IPS DF 19.7 (cell line): ENCODE measurements at places on chromosomes 7 and 10.

DNA sequence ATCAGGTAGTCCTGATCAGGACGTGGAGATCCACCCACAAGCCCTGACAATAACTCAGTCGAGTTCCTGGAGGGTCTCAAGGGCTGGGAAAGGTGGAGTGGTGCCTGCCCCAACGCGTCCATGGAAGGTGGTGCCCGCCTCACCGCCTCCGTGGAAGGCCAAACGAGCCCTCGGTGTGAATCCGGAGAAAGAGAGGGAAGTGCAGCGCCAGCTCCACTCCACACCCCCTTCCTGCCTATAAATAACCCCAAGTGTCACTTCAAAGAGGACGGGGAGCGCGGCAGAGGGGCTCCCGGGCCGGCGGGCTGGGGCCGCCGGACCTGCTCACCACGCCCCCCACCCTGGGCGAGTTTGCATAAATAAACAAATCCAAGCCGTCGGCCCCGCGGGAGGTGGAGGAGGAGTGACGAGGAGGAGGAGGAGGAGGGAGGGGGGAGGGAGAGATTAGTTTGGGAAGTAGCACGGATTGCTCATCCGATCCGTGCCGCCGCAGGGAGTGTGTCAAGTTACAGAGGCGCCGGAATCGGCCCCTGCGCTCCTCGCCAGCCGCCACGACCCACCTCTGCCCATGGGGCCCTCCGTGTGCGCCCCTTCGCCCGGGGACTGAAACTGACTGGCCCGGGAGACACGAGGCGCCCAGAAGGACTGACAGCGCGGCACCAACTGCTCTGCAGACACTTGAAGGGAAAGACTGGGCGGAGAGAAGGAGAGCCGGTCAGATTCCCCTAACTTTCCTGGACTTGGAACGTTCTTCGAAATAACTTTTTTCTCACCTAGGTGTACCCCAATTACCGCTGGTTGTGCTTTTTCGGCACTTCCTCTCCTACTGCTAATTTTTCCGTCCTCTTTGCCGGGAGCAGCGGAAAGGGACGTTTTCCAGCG is at the start of gene COL13A1:
TSS of gene COL13A1 (plus strand) at position 473 of the 882 bp plus-strand sequence. CDS start 518 bp downstream, outside the sequence.
- DNase-seq = peak; percentile 79

DNA sequence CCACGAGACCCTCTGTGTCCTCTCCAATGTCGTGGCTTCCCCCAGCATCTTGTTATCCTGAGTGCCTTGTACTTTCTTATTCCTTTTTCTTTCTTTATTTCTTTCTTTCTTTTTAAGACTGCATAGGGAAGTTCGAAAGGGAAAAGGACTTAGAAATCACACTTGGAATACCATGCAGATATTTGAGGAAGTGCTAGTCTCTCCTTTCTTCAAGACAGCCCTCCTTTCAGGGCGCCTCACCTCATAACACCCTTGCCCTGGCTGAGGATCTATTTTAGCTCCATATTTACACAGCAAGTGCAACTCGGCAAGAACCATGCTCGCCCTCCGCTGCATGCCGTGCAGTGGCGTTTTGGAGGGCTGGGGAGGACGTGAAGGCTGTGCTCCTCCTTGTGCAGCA is 232.3 kb upstream of the GLI3 start:
- no peak for DNase-seq

DNA sequence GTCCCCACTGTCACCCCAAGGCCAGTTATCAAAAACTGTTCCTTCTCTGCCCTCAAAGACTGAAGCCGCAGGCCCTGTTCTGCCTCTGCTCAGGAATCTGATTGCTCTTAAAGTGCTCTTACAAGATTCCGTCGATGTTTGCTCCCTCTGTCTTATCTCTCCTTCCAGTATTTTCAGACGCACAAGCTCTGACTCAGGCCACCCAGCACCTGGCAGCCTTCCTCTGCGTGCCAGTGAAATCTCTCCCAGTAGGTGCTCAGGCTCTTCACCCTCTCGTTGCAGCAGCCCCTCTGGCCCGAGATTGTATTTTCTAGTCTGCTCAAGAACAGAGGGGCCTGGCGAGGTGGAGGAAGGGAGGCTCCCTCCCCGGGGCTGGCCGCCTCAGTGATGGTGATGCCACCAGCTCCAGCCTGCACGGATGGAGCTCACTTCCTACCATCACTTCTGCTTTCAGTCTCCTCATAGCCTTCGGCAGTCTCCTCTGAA is 276.2 kb downstream of the USP6NL start:
- no peak for DNase-seq

- peak; percentile 63 for DNase-seq
Observed at GRCh38 chr10:63670291-63670898, 149.2 kb downstream of the REEP3 start.

DNA sequence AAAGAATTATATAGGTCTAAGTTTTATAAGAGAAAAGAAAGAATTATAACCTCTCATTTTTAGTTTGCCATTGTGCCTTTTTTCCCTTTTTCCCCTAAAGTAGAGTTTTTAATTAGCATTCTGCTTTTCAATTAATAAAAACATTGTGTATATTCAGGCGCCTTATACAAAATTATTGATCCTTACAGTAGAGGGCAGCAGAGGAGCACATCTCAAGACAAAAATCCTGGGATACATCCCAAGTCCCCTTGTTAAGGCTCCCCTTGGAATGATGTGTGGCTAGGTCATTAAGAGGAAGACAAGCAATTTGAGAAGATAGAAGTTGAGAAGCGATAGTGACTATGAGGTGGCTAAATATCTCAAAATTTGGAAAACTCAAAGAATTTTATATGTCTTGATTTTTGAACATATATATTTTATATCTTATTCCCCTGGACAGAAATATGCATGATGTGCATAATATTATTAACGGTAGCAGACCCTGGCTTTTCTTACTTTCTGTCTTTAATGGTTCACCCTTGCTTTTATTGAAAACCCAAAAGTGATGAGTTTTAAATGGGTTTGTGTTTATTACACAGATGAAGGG is 19.1 kb upstream of the TPK1 start:
- no peak for DNase-seq

DNA sequence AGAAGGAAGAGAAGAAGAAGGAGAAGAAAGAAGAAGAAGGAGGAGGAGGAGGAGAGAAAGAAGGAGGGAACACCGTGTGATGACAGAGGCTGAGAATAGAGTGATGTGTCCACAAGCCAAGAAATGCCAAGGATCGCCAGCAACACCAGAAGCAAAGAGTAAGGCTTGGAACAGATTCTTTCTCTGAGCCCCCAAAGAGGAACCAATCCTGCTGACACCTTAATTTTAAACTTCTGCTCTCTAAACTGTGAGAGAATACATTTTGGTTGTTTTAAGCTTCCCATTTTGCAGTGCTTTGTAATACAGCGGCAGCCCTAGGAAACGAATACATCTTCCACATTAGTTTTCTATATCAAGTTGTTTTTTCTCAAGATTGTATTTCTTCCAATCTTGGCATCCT is 13.9 kb upstream of the WNT8B start:
- DNase-seq = no peak

- no peak for DNase-seq
Observed at GRCh38 chr7:157228864-157229422, 90.2 kb downstream of the UBE3C start.

- no peak for DNase-seq
Observed at GRCh38 chr10:12279281-12279680, 70.1 kb upstream of the CAMK1D start.

- no peak for DNase-seq
Observed at GRCh38 chr10:58518775-58519174, 6.1 kb downstream of the BICC1 start.

DNA sequence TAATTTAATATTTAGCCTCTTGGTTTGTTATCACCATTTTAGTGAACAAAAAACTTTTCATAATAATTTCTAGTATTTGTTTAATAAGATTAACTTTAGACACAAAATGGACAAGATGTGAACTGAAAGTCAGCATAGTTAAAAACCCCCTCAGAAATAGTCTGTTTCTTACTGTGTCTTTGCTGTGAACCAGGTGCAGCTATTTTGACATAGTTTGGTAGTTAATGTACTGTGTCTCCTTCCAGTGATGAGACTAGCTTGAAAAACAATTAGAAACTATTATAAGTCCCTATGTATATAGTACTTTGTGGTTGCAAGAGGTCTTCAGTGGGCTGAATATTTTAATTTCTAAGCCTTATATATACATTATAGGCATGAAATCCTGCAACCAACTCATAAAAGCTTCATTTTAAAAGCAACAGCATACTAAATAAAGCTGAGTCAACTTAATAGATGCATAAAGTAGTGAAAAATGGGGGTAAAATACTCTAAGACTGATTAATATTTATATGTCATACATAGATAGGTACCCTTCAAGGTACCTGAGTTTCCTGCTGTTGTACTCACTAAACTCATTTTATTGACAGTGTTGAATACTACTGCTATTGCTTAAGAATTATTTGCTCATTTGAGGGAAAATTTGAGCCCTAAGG is 19.2 kb downstream of the DMTF1 start:
- DNase-seq = no peak

DNA sequence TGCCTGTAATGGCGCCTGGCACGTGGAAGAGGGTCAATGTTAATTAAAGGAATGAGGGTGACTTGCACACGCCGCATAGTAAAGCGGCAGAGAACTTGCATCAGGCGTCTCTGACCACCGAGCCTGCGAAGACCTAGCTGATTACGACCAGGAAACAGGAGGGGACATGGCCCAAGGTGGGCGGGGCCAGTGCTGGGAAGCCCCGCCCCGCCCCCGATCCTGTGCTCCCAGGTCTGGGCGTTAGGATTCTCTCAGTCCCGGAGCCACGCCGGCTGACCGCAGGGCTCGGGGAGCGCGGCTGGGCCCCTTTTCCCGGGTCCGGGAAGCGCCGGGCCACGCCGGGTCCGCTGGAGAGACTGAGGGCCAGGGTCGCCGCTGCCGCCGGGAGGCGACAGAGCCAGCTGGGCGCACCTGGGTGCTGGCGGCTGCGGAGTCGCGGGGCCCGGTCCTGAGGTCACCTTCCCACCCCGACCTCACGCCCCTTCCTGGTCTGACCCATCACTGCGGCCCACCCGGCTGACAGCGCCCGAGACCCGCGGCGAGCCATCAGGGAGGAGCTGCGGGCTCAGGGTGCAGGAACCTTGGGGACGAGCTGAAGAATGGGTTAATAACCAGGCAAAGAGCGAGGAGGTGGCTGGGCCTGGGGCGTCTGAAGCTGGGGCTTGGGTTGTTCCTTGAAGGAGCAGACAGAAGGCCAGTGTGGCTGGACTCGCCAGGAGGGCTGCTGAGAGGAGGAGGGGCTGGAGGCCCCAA is 23.0 kb upstream of the GRID1 start:
- DNase-seq = no peak

GRCh38 chr10:83127942-83128575 is 1011.2 kb upstream of the GHITM start:
- DNase-seq = no peak

GRCh38 chr10:107577221-107577620 is 412.7 kb upstream of the SORCS1 start:
- DNase-seq = no peak

- DNase-seq = no peak
Observed at GRCh38 chr7:94374721-94375566, 19.8 kb upstream of the COL1A2 start.

GRCh38 chr7:68888971-68889385 is 709.3 kb upstream of the AUTS2 start:
- DNase-seq = no peak

DNA sequence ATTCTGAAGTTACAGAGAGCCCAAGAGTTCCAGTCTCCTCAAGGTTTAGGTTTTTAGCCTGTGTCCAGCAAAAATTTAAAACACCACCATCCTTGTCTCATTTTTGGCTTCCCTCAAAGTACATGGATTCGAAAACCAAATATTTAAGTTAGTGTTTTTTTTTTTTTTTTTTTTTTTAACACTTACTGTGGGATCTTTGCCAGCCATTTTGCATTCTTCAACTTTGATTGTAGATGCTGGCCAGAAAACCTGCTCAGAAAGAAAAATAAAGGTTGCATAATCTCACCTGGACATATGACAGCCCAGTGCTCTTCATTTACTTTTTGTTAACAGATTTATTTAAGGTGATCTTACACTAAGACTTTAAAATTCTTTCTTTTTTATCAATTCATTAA is 91.6 kb downstream of the SEMA3C start:
- no peak for DNase-seq

- no peak for DNase-seq
Observed at GRCh38 chr10:34389801-34390200, 425.3 kb downstream of the PARD3 start.

DNA sequence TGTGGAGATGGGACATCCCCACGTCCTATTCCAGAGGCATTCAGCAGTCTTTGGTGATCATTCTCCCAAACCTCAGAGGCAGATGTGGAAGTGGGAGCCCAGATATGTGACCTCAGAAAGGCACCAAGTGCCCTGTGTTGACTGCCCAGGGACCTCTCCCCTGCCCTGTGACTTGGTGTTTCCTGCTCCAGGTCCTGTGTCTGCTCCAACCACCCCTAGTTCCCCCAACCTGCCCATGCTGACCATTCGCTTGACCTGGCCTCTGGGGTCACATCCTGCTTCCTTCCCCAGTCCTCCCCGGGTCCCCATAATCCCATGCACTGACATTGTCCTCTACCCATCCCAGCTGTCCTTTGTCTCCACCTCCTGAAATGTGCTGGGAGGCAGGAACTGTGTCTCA is 7.6 kb downstream of the CYP26A1 start:
- DNase-seq = no peak

GRCh38 chr10:103192089-103192450 is 1.0 kb downstream of the NT5C2 start:
- DNase-seq = no peak

DNA sequence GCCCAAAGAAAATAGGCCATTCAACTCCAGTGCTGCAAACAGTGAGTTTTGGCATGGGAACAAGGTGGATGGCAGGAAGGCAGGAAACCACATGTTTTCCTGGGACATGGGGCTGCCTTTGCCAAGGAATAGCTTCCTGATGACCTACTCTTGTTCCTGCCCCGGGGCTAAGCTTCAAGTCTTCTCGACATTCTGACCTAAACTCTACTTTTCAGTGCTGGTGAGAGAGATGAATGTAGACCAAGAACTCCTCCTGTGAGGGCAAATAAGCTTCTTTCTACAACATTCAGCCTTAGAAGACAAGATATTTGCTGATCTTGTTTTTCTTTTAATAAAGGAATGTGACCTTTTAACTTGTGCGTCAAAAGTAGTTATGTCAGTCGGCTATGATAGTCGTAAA is 199.0 kb downstream of the GPR37 start:
- peak; percentile 7 for DNase-seq

GRCh38 chr10:7700577-7701125 is 2.5 kb upstream of the ITIH2 start:
- no peak for DNase-seq

GRCh38 chr7:134276951-134277350 is 39.8 kb downstream of the SLC35B4 start:
- no peak for DNase-seq

- no peak for DNase-seq
Observed at GRCh38 chr10:21372651-21373410, 152.7 kb downstream of the SKIDA1 start.
